SJCRH30 (cell line): ENCODE measurements at places on chromosomes 11 and 22. TPM values are rescaled to one million over a fixed set of nuclear protein-coding genes. Genes with fewer than 3 reads are reported as not detected.
A peak's percentile ranks its signal among the peaks of the same experiment; 100 is the strongest.

VSIG2 gene
- not detected in 2 replicates for total RNA-seq

ELF5 gene
- total RNA-seq: not detected in 2 replicates

SYT12 gene
- total RNA-seq: 0.06 and 0.13 TPM in 2 replicates

GRCh38 chr11:74238243-74238642 is 67.2 kb downstream of the PPME1 start:
- H3K27ac ChIP-seq: no peak overlapping the region
- no peaks in the 10 kb centered on the region for H3K27me3 ChIP-seq
- H3K4me3 ChIP-seq: no peak overlapping the region
- H3K36me3 ChIP-seq: peaks cover 52% of the 10 kb centered on the region

GRCh38 chr11:13355191-13355590 is 77.6 kb downstream of the BMAL1 start:
- H3K36me3 ChIP-seq: no peaks in the 10 kb centered on the region
- H3K27me3 ChIP-seq: no peaks in the 10 kb centered on the region
- H3K4me3 ChIP-seq: no peak overlapping the region
- DNase-seq: no peak
- H3K4me1 ChIP-seq: no peaks in the 10 kb centered on the region

DNA sequence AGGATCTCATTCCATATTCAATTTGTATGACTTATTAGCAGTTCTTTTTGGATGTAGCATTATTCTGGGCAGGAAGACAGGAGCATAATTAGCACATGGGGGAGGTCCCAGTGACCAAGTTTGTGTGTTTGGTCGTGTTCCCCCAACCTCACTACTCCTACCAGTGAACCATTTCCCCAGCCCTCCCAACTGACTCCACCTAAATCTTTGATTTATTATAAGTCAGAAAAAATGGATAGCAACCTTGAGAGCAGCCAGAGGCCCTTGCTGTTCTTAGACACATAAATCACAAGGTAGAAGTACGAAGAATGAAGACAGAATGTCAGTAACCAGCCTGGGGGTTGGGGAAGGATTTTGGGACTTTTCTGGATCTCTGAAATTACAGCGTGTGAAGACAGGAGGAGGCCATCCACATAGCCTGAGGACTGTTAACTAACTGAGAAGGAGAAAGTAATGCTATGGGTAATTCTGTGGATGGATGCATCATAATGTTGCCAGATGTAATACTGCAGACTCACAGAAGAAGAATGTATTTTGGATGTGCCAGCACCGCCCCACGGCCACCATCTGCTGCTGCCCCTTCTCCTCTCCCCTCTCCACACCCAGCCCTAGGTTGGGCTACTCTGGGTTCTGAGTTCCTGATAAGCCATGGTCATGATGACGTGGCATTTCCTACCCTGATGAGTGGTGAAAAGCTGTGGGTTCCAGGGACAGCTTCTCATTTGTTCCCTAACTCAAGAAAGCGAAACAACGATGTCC is 124.3 kb upstream of the TTC12 start:
- no peak overlapping the region for H3K4me3 ChIP-seq
- H3K36me3 ChIP-seq: no peaks in the 10 kb centered on the region
- DNase-seq: peak; percentile 13
- peaks cover 15% of the 10 kb centered on the region for H3K4me1 ChIP-seq

CHST1 gene
- total RNA-seq: not detected in 2 replicates

- H3K4me3 ChIP-seq: no peak overlapping the region
- H3K27me3 ChIP-seq: no peaks in the 10 kb centered on the region
- DNase-seq: no peak
- peaks cover 3% of the 10 kb centered on the region for H3K4me1 ChIP-seq
- peaks cover 15% of the 10 kb centered on the region for H3K36me3 ChIP-seq
Measured at GRCh38 chr11:19994672-19995071, 165.6 kb downstream of the DBX1 start.

SPCS2 gene
- 61.3 and 77.8 TPM in 2 replicates for total RNA-seq

DNA sequence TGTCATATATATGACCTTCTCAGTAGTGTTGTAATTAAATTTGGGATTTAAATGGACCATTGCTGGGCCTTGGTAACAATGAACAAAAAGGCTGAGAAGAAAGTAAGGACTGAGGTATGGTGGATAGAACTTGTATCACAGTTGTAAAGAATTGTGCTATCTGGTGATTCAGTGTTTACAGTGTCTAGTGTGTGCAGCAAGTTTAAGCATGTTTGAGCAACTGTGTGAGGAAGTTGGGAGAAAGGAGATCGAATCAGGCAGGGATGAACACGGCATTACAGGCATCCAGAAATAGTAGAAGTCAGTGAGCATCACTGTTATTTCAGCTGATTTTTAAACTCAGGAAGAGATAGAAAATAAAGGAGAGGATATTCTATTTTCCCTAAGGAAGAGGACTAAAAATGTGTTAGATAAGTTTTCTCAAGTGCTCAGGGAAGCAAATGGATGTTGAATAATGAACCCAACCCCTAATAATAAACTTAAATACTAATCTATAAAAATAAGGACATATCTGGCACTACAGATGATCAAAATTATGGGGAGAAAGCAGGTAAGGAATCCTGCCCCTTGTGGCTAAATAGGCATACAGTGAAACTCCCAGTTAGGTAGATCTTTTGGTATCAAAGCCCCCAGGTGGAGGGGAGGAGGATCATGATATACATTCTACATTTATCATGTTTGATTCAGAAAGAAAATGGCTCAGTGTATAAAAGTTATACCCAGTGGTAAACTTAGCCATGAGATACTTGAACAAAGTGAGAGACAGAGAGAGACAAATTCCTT is 361.0 kb upstream of the ANO3 start:
- H3K36me3 ChIP-seq: no peaks in the 10 kb centered on the region
- no peak for DNase-seq
- no peak overlapping the region for H3K4me3 ChIP-seq
- H3K27me3 ChIP-seq: no peaks in the 10 kb centered on the region; the same call in 1 of the 2 replicates
- no peaks in the 10 kb centered on the region for H3K4me1 ChIP-seq
- no peak overlapping the region for H3K27ac ChIP-seq

TRIM51 gene
- not detected in 2 replicates for total RNA-seq

GRCh38 chr22:31867386-31868153 is 76.8 kb upstream of the YWHAH start:
- H3K27ac ChIP-seq: no peak overlapping the region
- no peak overlapping the region for H3K4me3 ChIP-seq
- no peaks in the 10 kb centered on the region for H3K36me3 ChIP-seq
- no peaks in the 10 kb centered on the region for H3K27me3 ChIP-seq

DNA sequence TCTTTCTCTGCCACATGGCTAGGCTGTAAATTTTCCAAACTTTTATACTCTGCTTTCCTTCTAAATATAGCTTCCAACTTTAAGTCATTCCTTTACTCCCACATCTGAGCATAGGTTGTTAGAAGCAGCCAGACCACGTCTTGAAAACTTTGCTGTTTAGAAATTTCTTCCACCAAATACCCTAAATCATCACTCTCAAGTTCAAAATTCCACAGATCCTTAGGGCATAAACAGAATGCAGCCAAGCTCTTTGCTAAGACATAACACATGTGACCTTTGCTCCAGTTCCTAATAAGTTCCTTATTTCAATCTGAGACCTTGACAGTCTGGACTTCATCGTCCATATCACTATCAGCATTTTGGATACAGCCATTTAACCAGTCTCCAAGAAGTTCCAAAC is 749.9 kb downstream of the METTL15 start:
- no peak overlapping the region for H3K4me3 ChIP-seq
- no peak for DNase-seq
- H3K27me3 ChIP-seq: no peaks in the 10 kb centered on the region
- H3K27ac ChIP-seq: no peak overlapping the region

DNA sequence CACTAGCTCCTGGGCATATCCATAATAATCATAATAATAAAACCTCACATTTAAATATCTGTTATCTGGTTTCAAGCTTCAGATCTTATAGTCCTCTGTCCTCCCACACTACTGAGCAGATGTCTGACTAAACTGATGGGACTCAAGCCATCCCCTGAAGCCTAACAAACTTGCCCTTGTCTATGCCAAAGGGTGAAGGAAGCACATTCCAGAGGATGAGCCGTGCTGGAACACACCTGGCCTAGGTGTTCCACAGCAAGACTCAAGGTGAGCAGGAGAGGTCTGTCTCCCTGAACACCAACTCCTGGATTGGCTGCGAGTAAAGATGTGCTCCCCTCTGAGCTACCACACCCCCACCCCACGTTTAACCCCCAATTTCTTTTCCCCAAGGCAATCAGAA is 14.7 kb downstream of the SCUBE2 start:
- no peak overlapping the region for H3K27ac ChIP-seq
- H3K4me1 ChIP-seq: peaks cover 6% of the 10 kb centered on the region
